ENCODE measurements at places on chromosomes 11 and 22.
A peak's percentile ranks its signal among the peaks of the same experiment; 100 is the strongest.

- no peak for DNase-seq
Observed at GRCh38 chr11:57205041-57205641, 23.4 kb downstream of the LRRC55 start.

DNA sequence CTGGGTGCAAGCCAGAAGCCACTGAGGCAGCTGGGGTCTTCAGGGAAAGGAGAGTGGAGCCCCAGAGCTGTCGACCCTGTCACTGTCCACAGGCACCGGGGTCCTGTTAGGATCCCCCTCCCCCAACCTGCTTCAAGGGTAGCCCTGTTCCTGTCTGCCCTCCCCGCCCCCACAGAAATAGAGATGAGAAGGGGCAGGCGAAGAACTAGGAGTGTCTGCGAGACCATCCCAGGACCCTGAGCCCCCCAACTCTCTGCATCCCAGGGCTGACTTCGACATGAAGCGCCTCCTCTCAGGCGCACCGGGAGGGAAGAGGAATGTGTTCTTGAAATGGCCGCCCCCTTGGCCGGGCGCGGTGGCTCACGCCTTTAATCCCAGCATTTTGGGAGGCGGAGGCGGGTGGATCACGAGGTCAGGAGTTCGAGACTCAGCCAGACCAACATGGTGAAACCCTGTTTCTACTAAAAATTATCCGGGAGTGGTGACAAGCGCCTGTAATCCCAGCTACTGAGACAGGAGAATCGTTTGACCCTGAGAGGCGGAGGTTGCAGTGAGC lies 607 bp upstream of the ZNF70 start:
- DNase-seq, result no peak

GRCh38 chr11:57484141-57484710 lies 23.9 kb downstream of the RTN4RL2 start:
- DNase-seq, result no peak

GRCh38 chr11:22343371-22344032 lies 5.3 kb downstream of the SLC17A6 start:
- DNase-seq, result no peak

- DNase-seq, result peak; percentile 1
Observed at GRCh38 chr11:1966531-1966930, 19.4 kb downstream of the MRPL23 start.

DNA sequence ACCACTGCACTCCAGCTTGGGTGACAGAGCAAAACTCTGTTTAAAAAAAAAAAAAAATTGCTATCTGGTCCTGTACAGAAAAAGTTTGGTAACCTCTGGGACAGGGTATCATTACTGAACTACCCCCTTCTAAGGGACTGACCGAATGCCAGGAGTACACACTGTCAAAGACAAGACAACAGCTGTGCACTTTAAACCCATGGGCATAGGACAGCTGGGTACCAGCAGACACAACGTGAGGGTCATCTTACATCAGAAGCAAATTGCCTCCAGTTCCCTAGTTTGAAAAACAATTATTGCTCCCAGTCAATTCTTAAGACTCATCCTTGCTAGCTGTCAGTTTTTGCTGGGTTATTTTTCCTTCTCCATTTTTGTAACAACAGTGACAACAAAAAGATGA lies 17.8 kb downstream of the CD59 start:
- no peak for DNase-seq

All from CD8-positive, alpha-beta memory T cell (primary cell).